NK-92 treated with Interleukin-12 subunit alpha and Interleukin-12 subunit beta, amount 100 ng/mL, for 24 hours (cell line): ENCODE measurements at places on chromosomes 3 and 15.

DNA sequence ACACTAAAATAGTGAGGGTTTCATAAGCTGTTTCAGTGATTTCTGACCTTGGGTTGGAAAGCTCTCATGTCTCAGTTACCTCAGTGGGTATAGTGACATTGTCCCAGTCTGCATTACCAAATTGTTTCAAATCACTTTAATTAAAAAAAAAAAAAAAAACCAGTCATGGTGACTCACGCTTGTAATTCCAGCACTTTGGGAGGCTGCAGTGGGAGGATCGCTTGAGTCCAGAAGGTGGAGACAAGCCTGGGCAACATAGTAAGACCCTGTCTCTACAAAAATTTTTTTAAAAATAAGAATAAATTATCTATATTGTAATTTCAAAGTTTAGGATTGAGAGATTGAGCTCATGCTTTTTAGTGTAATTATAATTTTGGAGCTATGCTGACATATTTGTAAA lies 78.0 kb downstream of the MBNL1 start:
- DNase-seq = no peak

DNA sequence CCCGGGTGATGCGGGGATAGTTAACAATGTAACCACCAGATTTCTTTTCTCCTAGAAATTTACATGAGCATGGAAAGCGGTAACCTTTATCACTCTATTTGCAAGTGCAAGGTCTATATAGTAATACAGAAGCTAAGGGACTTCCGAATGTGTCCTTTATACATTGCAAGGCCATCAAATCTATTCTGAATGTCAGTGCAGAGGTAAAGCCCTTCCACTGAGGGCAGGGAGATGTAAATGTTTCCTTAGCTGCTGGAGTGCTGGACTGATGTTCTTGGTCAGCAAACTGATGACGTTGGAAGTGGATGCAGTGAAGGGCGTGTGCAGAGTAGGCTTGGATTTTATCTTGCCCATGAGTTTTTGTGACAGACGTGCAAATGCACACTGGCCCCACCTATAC lies 6.2 kb downstream of the ALDH1A3 start:
- no peak for DNase-seq

GRCh38 chr3:33915796-33916546 lies 117.5 kb downstream of the PDCD6IP start:
- no peak for DNase-seq

GRCh38 chr3:5197470-5198312 lies 10.2 kb downstream of the EDEM1 start:
- DNase-seq = no peak

- DNase-seq = no peak
These were observed 21.6 kb downstream of the RNU5B-1 start for GRCh38 chr15:65326117-65326526.

DNA sequence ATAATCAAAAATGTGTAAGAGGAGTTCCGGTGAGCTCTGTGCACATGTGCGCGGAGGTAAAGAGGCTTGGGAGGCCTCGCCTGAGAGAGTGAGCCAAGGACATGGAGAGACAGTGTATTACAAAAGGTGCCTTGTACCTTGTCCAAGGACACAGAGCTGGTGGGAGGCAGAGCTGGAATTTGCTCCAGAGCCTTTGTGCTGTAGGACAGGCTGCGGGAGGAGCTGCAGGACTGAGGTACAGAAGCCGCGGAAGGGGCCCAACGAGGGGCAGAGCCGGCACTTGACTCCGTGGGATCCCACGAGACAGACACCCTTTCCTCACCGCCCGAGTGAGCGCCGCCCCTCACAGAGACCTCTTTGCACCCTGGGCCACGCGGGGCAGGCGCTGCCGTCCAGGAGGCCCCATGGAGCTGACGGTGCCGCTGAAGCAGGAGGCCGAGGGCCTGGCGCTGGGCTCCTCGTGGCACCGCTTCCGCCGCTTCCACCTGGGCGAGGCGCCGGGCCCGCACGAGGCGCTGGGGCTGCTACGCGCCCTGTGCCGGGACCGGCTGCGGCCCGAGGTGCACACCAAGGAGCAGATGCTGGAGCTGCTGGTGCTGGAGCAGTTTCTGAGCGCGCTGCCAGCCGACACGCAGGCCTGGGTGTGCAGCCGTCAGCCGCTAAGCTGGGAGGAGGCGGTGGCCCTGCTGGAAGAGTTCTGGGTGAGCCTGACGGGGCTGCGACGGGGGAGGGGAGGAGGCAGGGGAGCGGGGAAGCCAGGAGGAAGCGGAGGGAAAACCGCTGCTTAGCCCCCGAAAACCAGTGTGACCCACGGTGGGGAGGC lies 68.7 kb downstream of the SLTM start:
- no peak for DNase-seq

DNA sequence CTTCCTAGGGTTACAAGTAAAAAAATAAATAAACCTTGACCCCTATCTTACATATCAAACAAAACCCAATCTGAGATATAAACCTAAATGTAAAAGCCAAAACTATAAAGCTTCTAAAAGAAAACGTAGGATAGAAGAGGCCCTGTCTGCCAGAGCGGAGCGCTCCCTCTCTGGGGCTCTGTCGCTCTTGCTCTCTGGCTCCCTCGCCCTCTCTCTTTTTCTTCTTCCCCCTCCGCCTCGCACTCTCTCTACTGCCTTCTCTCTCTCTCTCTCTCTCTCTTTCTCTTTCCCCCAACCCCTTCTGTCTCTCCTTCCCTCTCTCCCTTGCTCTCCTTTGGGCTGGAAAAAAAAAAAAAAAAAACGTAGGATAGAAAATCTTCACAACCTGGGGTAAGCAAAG lies 21.6 kb downstream of the RYK start:
- DNase-seq = no peak

DNA sequence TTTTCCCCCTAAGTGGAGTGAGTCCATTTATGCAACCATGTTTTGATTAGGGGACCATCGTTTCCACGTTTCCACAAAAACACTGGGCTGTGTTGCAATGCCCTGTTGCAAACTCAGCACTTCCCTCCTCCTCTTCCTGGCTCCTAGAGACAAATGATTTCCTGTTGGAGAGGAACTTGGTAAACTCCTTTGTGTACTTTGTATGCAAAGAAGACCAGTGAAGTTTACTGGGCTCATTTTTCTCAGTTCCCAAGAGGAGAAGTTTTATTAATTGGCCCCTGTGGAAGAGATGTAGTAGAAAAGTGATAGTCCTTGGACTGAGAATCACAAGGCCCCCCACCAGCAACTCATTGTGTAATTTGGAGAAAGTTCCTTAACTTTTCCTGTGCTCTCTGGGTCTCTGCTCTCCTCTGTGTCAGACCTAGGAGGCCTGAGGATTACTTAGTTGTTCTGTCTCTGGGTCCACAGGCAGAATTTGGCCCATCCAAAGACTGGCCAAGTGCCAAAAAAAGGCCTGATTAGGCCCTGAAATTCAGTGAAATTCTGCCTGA lies 95.0 kb downstream of the ATG7 start:
- no peak for DNase-seq

DNA sequence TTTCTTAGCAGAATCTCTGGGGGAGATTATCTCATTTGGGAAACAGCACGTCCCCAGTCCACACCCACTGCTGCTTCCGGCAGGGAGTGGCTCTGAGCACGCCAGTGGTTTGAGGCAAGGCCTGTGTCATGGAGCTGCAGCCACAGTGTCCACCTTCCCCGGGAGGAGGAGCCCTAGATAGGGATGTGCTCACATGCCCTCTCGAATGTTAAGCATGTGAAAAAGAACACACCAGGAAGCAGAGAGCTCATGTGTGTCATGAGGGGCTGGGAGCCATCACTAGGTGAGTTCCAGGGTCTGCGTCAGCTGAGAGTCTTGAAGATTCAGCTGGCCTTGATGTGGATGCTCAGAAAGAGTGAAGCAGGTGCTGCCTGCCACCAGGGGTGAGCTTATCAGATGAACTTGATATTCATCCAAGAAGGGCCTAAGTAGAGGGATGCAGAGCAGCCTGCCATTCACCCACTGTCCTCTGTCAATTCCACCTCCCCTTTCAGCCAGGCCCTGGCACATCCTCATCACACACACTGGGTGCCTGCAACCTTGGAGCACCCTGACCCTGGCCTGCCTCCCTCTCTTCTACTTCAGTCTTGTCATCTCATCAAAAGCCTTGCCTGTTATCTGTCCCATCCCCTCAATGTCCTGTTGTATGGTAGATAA lies 16.3 kb downstream of the ITGA11 start:
- no peak for DNase-seq

DNA sequence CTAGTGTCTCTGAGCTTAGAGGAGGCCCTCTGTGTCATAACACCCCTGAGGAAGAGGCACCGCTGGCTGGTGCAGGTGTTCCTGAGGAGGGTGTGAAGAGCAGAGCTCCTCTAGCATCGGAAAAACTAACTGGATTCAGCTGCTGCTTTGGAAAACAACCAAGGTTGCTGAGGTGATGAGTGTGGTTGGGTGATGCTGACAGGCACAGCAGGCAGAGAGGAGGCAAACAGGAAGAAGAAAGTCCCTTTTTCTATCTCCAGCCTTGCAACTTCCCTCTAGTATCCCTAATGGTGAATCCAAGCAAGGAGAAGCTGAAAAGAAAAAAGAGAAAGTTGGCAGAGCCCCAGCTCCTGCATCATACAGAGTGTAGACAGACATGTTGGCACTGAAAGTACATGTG lies 3.8 kb upstream of the OR4F15 start:
- DNase-seq = no peak

- no peak for DNase-seq
These were observed 39.1 kb downstream of the PAK2 start for GRCh38 chr3:196778755-196779154.

DNA sequence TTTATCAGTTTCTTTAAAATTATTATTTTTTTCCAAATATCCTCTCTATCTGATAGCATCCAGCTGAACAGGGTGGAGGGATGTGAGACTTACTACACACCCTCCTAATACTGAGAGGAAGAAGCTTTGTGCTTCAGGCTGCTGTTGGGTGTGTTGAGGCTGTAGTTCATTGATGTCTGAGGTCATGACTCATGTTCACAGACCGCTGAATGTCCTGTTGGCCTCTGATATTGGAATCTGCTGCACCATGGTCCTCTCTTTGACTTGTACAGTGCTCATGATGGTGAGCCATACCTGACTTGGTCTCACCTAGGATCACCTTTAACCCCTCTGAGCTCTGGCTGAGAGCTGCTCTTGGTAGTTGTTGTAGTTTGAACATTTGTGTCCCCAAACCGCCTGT lies 302.9 kb downstream of the SATB1 start:
- DNase-seq = no peak

GRCh38 chr3:14876921-14877333 lies 58.2 kb downstream of the FGD5 start:
- DNase-seq = no peak

DNA sequence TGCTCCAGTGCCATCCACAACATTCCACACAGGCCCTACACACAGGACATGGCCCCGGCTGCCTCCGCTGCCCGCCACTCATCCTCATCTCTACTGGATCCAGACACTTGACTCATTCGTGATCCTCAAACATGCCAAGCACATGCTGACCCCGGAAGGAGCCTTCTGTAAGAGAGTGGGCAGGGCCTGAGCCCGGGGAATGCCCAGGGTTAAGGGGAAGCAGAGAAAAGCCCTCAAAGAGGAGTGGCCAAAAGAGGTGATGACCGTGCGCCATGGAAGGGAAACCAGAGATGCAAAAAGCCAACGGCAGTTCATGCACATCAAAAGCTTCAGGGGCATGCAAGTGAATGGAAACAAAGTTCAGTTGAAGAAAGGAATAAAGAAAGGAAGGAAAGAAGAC lies 46.1 kb downstream of the RFTN1 start:
- DNase-seq = no peak

DNA sequence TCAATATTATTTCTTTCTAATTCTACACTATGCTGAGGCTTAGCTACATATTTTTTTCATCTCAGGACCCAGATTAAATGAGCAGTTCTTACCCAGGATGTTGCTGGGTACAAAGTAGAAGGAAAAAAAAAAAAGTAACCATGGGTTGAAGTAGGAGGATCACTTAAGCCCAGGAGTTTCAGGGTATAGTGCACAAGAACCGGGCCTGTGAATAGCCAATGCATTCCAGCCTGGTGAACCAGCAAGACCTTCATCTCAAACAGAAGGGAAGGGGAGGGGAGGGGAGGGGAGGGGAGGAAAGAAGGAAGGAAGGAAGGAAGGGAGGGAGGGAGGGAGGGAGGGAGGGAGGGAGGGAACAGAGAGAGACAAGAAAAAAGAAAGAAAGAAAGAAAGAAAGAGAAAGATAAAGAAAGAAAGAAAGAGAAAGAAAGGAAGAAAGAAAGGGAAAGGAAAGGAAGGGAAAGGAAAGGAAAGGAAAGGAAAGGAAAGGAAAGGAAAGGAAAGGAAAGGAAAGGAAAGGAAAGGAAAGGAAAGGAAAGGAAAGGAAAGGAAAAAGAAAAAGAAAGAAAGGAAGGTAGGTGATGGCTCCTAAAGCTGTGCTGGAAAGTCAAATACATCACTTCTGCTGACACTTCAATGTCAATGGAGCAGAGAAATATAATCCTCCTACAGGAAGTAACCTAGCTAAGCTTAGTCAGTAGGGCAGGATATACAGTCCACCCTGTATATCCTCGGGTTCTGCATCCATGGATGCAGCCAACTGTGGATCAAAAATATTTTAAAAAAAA lies 206.8 kb upstream of the TGFBR2 start:
- DNase-seq = no peak

GRCh38 chr15:68298882-68299381 lies 21.4 kb downstream of the FEM1B start:
- no peak for DNase-seq

GRCh38 chr15:55619783-55620182 lies 31.6 kb upstream of the PYGO1 start:
- DNase-seq = no peak

DNA sequence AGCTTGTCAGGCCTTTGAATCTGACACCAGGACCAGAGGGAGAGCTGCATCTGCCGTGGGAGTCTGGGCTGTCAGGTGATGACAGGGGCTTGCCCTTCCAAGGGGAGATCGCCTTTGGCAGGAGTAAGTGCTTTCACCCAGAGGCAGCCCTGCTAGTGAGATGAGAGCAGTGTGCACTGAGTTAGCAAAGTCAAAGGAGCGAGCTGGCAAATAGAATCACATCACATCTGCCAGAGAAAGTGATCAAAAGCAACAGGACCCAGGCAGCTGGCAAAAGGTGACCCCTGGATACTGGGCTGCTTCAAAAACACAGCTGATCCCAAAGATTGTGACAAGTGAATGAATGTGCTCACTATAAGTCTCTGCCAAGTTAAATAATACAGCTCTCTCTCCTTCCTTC lies 36.1 kb upstream of the PYDC2 start:
- DNase-seq = no peak

- no peak for DNase-seq
These were observed 554.8 kb downstream of the MFSD1 start for GRCh38 chr3:159356606-159357005.

- DNase-seq = no peak
These were observed 855.5 kb downstream of the ROBO1 start for GRCh38 chr3:78912259-78912658.

DNA sequence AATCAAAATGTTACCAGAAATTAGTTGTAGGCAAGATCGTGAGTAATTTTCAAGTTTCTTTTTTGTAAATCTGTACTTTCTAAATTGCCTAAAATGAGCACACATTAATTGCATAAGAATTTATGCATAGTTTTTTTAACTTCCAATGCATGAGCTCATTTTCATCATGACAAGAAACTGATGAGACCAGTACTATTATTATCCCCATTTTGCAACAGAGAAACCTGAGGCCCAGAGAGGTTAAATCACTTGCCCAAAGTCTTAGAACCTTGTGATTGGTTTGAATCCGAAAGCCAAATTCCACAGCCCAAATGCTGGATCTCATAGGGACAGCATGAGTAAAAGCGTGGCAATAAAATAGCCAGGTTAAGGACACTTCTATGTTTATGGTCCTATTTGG lies 274.7 kb downstream of the ERC2 start:
- DNase-seq = no peak
